ENCODE measurements at places on chromosomes 11 and 22. TPM values are rescaled to one million over a fixed set of nuclear protein-coding genes. Genes with fewer than 3 reads are reported as not detected.

Gene MPZL2
- 81.7 TPM for total RNA-seq

Gene TMA7B
- total RNA-seq: not detected

Gene MRGPRE
- not detected for total RNA-seq

Gene MOV10L1
- not detected for total RNA-seq

Gene VWCE
- 0.47 TPM for total RNA-seq

Gene TP53AIP1
- 0.78 TPM for total RNA-seq

Gene HTR3B
- not detected for total RNA-seq

Gene VPS26B
- 33.1 TPM for total RNA-seq

Gene FBLN1
- total RNA-seq: 28.6 TPM

Gene ADM2
- total RNA-seq: 10.2 TPM

Gene MMP8
- total RNA-seq: not detected

Gene PARVG
- not detected for total RNA-seq

Gene LGR4
- total RNA-seq: 51.4 TPM

Gene ATP6V1E1
- total RNA-seq: 116 TPM

Gene CADM1
- total RNA-seq: 0.32 TPM

Gene FZD4
- total RNA-seq: 2.5 TPM

Gene CLDN5
- total RNA-seq: not detected

Gene DDB1
- total RNA-seq: 193 TPM

Gene ANKK1
- total RNA-seq: 0.90 TPM

Gene FLRT1
- total RNA-seq: 0.10 TPM

Gene GRAP2
- total RNA-seq: not detected

Gene TSGA10IP
- not detected for total RNA-seq

Gene KRTAP5-1
- not detected for total RNA-seq

Gene UBQLNL
- total RNA-seq: 0.14 TPM

Gene CERK
- 20.3 TPM for total RNA-seq

Gene MTMR3
- total RNA-seq: 40.1 TPM

Gene CSTPP1
- 24.3 TPM for total RNA-seq
